Activated CD8-positive, alpha-beta memory T cell treated with anti-CD3 and anti-CD28 coated beads for 1 hour (primary cell): ENCODE measurements at places on chromosomes 4 and X.

DNA sequence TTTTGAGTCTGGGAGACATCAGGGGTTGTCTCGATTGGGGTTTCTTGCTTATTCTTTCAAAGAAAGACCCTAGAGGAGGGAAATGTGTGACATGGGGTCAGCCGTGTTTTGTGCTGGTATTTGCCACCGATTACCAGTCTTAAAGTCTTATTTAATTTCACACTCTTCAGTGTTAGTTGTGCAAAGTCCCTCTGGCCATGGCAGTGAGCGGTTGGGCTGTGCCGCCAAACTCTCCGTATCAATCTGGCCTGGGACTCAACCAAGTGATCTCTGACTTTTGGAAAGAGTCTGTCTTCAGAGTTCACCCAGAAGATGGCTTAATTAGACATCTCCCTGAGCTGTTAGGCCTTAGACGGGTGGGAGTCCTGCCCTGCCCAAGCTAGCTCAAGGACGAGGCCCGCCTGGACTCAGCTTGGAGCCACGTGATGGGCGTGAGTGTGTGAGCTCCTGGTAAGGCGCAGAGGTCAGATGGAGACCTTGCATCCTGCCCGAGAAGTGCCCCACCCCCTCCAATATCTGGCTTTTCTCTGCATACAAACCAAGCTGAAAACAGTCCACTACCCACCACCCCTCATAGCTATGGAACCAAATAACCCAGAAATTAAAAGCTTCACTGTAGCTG lies 3.8 kb upstream of the PITX2 start:
- DNase-seq, result no peak

DNA sequence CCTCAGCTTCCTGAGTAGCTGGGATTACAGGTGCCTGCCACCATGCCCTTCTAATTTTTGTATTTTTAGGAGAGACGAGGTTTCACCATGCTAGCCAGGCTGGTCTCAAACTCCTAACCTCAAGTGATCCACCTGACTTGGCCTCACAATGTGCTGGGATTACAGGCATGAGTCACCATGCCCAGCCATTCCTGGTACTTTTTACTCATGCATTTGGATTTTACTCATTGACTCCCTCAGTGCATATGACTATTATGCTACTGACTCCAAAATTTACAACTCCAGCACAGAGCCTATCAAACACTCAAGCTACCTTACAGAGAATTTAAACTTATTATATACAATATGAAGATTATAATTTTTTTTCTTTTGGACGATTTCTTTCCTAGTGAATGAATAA lies 199.9 kb downstream of the CXXC4 start:
- no peak for DNase-seq

- no peak for DNase-seq
Measured at GRCh38 chrX:21998037-21998436, 34.1 kb upstream of the PHEX start.

DNA sequence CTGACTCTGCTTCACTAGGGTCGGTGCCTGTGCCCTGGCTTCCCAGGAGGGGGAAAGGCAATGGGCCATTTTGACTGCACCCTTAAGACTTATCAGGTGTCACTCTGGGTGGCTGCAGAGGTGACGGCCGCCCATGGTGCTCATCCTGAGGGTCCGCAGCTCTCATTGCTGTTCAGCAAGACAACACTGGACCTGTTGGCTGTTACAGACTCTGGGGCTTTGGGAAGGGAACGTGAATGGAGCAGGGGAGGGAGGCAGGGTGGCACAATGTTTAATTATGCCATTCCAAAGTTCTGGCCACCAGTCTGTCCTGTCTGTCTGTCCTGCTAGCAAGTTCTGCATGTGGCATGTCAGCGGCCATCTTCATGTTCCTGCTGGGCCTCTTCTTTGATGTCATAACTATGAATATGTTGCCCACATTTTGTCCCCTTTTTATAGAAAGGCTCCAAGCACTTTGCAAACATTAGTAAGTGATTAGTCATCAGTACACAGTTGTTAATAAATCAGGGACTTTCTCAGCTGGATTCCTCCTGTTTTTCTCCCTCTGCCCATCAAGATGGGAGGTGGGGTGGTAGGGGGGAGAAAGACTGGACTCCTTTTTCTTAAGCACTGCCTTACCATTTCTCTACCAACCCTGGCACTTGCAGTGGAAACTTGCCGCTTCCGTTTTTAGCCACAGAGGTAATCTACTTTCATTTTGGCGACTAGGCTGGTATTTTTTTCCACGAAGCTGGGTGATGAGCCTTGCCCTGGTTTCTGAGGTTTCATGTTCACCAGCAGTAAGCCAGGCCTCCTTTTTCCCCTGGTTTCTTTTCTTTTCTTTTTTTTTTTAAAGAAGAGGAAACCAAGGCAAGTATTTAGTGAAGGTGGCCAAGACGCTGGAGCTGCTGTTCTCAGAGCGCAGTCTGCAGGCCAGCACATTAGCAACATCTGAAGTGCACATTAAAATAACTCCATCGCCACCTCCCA lies 88.6 kb upstream of the TRIM2 start:
- DNase-seq, result peak; percentile 55

DNA sequence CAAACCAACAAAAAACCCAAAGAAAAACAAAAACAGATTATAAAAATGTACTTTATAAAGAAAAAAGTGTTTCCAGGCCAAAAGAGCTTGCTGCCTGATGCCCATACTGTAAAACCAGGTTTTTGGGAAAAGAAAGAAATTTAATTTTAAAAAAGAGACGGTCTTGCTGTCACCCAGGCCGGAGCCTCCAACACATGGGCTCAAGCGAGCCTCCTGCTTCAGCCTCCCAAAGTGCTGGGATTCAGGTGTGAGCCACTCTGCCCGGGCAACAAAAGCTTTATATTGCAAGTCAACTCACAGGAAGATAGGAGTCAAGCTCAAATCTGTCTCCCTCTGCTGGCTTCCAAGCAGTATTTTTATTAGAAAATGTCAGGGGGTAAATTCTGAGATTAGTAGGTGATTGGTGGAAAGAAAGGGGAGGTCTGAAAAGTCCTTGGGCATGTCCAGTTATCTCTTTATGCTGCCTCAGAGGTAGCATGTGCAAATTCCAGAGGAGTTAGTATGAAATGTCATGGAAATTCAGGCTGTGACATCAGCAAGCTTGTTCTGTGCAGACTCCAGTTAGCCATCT lies 39.4 kb downstream of the MGST2 start:
- DNase-seq, result no peak

DNA sequence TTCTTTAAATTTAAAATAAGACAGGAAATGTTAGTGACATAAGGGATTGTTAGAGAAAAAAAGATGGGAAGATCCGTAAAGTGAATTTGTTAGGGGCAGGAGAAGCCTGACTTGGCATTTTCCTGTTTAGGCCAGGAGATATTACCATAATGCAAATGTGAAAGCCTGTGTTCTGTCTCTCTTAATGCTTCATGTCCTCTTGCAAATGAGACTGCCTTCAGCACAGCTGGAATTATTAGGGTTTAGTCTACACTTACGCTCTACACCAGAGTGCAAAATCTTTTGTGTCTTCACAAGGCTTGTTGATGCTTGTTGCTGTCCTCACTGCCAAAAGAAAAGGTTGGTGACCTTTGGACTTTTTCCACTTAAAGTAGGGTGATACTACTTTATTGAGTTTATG lies 56.8 kb downstream of the JADE1 start:
- no peak for DNase-seq

DNA sequence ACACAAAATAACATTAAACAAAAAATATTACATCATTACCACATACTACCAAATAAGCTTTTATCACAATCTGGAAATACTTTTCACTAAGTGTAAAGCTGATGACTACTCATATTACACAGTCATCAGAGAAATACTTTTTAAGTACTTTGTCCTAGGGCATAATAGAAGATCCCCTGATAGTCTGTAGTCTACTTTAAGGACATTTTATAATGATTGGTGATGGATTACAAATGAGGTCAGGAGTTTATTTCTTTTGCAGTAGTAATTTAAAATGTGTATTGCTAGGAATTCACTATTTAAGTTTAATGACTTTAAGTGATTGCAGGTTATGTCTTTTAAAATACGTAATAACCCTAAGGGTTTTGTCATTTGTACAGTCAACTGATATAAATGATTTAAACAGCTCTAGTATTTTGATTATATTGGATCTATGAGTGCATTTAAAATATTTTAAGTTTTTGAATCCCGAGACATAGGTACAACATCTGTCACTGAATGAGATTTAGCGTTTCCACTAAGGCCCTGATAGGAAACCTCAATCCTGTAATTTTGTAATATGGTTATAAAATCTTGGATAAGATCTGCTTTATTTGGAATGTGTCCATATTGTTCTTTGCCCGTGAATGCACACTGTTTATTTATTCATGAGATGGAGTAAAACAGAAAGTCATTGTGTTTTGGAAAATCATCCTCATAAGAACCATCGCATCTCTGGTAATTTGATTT lies 189.5 kb downstream of the ARAP2 start:
- DNase-seq, result no peak

- no peak for DNase-seq
Measured at GRCh38 chrX:131477498-131477897, 66.4 kb upstream of the OR13H1 start.

DNA sequence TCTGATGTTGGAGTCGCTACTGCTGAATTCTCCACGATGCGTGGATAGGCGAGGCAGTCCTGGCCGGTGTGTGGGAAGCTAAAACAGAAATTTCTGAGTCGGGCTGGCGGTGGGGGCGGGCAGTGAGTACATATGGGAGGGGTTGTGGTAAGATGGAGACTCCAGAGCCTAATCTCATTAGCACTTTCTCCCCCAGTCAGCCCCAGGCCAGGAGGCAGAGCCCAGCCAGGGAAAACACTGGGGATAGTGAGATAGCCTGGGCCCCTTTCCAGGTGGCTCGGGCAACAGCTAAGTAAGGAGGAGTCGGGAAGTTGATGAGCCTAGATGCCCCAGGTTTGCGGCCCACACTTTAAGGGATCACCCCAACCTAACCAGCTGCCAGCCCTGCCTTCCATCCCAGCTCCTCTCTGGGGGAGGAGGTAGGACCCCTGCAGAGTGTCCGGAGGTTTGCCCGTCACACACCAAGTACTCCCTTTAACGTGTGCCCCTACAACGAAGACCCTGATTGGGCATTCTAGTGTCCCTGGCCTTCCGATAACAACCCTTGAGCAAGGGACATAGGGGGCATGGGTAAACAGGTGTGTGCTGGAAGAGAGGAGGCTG lies 2.4 kb upstream of the LOC101059915 start:
- no peak for DNase-seq

GRCh38 chrX:20693078-20693477 lies 426.4 kb upstream of the RPS6KA3 start:
- DNase-seq, result no peak

GRCh38 chr4:8228319-8229250 lies 29.5 kb downstream of the SH3TC1 start:
- peak; percentile 43 for DNase-seq

- DNase-seq, result no peak
Measured at GRCh38 chrX:136954930-136955329, 74.4 kb upstream of the RBMX start.

DNA sequence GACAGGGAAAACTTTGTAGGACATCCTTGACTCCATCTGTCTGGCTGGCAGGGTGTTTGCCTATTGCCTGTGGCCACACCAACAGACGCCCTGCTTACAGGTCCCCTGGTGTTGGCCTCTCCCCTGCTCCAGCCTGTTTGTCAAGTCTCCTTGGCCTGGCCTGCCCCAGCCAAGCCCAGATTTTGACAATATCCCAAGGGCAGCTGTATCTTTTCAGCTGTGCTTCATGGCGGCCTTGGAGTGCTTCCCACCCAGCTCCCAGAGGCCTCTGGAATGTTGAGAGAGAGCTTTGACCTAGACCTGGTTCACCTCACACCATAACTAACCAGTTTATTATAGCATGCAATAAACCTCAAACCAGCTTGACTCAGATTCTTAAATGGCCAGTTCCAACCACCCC lies 204.0 kb upstream of the NHS start:
- DNase-seq, result no peak

DNA sequence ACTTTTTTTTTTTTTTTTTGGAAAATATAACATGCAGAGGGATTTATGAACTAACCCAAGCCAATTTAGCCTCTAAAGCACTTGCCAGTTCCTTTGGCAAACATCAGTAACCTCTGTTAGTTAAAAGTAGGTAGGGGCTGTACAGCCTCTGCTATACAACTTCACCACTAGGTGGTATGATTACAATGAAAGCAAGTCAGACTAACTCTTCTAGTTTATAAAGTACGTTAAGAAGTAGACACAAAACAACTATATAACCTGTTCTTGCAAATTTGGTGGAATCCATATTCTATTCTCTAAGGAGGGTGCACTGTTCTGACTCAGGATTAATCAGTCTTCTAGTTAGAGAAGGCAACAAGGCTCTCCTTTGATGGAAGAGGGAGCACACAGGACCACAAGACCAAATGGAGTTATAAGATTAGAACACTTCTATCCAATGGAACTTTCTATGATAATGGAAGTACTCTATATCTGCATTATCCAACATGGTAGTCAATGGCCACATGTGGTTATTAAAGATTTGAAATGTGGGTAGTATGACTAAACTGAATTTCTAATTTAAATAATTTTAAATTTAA lies 12.8 kb downstream of the AIMP1 start:
- DNase-seq, result no peak
